ENCODE measurements at places on chromosomes 12 and 14.

DNA sequence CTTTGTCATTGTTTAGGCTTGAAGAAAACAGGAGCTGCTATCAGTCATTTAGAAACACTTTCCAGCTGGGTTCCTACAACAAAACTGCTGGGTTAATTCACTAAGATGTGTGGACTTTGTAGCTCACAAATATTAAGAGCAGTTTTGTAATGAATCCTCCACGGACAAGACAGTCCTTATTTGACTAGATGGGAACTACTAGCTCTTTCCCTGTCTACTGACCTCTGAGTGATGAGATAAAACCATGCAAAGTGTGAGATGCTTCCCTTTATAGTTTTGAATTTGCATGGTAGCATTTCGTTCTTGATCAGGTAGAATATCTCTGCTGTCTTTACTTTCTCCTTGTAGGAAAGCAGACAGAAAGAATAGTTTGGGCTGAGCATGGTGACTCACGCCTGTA, 72.9 kb upstream of the STXBP6 start:
- DNase-seq, result no peak

DNA sequence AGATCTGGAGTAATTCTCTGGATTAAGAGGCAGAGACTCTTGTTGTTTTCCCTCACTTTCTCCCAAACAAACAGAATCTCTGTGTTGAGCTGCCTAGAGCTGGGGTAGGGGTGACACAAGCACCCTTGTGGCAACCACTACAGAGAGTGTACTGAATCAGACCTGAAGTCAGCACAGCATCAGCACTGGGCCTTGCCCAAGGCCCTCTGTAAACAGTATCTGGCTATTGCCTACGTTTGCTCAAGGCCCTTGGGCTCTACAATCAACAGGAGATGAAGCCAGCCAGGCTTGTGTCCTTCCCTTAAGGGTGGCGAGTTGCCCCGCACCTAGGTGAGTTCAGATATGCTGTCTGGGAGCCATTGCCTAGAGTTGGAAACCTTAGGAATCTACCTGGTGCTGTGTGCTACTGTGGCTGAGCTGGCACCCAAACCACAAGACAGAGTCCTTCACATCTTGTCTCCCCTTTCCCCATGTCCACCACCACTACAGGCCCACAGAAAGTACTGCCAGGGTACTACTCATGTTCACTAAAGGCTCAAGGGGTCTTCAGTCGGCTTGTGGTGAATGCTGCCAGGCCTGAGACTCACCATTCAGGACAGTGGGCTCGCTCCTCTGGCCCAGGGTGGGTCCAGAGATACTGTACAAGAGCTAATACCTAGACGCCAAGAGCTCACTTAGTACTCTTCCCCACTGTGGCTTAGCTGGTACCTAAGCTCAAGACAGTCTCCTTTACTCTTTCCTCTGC, 206.8 kb downstream of the SYNE2 start:
- DNase-seq, result no peak

DNA sequence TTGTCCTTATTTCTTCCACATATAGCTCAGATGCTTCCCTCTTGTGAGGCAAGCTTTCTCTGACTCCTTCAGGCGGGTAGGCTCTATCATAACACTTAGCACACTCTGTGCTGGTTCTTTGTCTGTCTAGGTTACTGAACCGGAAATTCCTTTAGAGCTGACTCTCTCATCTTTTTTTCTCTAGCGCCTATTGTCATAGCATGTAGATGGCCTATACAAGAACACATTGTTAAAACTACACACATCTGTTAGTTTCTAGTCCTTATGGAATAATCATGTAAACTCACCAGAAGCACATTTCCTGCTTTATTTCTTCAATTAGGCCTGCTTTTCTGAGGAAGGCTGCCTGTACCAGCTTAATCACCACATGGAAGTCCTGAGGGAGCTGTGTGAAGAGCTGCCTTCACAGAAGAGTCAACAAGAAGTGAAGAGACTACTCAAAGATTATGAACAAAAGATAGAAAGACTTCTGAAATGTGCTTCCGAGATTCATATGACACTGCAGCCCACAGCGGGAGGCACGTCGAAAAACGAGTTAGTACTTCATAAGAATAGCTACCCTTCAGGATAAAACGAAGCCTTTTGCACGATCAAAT, 143.9 kb downstream of the SYNE2 start:
- no peak for DNase-seq

DNA sequence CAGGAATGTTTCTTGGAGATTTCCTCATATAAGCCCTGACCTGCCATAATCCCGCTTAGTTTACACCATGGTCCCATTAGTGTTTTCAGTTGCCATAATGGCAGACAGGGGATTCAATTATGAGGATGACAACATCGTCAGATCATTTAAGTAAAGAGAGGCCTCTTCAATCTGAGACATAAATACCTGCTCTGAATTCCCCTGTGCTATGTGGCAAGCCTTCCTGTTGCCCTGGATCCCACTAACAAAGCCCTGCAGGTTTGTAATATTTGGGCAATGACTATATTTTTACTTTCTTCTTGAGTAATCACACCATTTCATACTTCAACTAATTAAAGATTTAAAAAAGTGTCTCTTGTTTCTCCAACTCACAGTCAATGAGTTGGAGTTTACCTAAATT, 108.9 kb downstream of the TRAFD1 start:
- no peak for DNase-seq

GRCh38 chr12:50615907-50616296, 111.1 kb downstream of the DIP2B start:
- DNase-seq, result no peak

GRCh38 chr12:74365178-74365964, 172.3 kb upstream of the ATXN7L3B start:
- no peak for DNase-seq

Measured in stimulated activated CD8-positive, alpha-beta memory T cell treated with anti-CD3 and anti-CD28 coated beads, Interleukin-4, amount 100 ng/mL, for 1 hour (primary cell).